ENCODE measurements at places on chromosomes 7 and 10.

DNA sequence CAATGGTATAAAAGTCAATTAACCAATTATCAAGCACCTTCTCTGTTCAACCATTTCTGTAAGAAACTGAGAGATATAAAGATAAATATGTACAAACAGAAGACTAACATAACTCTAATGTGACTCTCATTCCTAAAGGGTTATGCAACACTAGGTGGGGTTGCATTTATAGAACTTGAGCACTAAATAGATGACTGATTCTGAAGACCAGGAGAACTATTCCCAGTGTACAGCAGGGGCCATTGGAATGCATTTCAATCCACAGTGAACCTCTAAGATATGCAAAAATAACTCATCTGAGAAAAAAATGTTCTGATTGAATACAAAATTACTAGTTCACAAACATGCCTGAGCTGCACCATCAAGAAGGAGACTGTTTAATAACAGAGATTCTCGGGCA lies 341.2 kb upstream of the STEAP1 start:
- DNase-seq = no peak

DNA sequence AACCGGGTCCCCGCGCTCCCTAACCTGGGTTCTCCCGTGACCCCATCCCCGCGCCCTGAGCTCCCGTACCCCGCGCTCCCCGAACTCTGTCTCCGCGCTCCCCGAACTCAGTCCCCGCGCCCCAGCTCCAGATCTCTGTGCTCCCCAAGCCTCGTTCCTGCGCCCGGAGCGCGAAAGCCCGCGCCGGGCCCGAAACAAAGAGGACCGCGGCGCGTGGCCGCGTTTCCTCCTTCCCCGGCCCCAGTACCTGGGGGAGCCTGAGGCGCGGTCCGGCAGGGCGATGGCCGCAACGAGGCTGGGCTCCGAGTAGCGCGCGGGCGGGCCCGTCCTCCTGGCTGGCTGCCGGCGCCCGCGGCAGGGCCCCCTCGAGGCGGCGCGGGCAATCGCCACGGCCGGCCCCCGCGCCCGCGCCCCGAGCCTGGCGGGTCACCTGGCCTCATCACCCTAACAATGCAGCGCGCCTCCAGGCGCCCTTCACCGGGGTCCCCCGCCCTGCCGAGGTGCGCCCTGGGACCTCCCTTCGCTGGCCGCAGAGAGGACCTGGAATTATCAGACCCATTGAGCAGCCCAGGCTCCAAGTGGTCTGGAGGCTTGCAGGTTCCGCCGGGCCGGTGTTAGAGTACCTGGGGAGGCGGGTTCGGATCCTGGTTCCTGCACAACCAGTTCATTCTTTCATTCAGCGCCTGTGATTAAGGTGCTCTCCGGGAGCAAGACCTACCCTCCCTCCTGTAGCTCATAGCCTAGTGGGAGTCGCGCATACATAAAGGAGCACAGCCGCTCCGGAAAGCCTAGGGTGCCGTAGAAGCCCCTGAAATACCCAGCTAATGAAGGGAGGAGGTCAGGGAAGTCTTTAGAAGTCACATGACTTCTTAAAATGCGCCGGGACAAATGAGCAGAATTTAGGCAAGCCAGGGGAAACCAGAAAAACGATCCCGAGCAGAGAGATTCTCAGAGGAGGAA lies at the start of gene TNS3:
TNS3 (minus strand) TSS at position 308 of the 960 bp plus-strand sequence. CDS start 142,475 bp downstream, outside the sequence.
- no peak for DNase-seq

GRCh38 chr10:67668448-67668847 lies 27.5 kb downstream of the CTNNA3 start:
- DNase-seq = no peak

GRCh38 chr7:92460109-92460508 lies 12.8 kb downstream of the GATAD1 start:
- no peak for DNase-seq

GRCh38 chr7:28442540-28443420 lies 30.5 kb downstream of the CREB5 start:
- no peak for DNase-seq

- DNase-seq = no peak
Observed at GRCh38 chr7:12138421-12138820, 72.7 kb upstream of the TMEM106B start.

- DNase-seq = no peak
Observed at GRCh38 chr7:132503415-132503814, 72.9 kb downstream of the PLXNA4 start.

- DNase-seq = no peak
Observed at GRCh38 chr7:15399441-15399840, 162.4 kb downstream of the AGMO start.

- no peak for DNase-seq
Observed at GRCh38 chr10:35564341-35564968, 40.7 kb upstream of the GJD4 start.

GRCh38 chr10:34699904-34700517 lies 115.1 kb downstream of the PARD3 start:
- DNase-seq = no peak

- DNase-seq = no peak
Observed at GRCh38 chr10:35388197-35388596, 51.9 kb downstream of the CCNY start.

DNA sequence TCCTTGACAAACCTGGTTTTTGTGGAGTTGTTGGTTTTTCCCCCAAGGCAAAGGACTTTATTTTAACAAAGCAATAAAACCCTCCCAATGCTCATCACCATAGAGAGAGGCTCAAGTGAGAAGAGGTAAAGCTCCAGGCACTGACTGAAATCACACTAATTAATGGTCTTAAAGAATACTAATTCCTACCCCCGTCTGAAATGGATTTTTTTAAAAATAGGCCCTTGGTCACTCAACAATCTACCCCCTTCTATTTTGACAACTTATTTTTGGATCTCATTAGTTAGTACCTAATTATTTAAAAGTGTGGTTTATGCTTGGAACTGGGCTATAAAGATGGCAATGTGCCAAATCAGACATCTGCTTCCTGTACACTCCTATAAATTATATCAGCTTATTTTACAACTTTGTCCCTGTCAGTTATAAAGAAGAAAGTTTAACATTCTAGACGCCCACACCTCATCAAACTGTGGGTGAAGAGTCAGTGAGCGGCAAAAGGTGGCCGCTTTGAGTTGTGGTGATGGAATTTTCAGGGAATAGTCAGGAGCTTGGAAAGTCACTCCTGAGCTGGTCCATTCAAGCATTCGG lies 10.6 kb downstream of the GLI3 start:
- DNase-seq = no peak

DNA sequence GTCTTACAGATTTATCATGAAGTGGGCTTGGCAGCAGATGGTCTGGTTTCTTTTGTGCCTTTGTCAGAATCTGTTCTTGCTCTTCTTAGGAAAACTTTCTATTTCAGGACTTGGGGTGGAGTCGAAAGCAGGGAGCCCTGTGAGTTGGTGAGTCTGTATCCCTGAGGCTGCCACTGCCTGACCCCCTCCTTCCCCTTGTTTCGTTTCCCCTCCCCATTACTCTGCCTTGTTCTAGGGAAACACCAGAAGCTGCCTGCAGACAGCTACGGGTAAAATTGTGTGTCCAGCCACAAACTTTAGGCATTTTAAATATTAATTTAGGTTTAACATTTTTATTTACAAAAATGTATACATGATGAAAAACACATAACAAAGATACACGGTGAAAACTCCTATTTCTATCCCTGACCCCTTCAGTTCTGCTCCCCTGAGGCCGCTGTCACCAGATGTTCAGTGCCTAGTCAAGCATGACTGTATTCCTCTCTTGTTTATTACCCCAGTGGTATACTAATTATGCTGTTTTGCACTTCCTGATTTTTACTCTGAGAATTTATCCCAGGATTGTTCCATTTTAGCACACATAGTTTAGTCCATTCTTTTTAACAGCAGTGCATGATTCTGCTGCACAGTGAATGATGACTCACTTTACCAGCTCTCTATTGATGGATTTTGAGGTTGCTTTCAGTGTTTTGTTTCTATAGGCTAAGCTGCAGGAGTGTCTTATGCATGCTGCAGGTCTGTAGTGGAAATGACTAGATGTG lies 9.1 kb downstream of the TSPAN14 start:
- no peak for DNase-seq

DNA sequence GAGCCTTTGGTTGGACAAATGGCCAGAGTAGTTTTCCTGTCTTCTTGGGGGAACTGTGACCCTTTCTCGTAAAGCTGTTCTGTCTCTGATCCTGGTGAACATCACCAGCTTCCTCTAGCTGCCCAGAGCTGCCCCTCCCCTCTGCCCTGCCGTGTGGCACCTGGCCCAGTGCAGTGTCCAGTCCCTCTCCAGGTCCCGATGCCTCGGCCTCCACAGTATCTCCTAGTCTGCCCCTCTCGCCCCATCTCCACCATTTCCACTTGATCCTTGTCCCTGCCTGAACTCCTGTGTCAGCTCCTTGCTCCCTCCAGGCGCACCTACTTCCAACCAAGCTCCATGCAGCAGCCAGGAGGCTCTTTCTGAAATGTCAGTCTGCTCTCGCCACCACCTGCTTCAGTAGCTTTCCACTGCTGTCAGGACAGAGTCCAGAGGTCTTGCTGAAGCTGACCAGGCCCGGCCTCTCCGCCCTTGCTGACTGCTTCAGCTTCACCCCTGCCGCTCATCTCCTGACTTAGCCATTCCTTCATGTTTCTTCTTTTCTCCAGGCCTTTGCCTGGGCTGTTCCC lies 133.6 kb downstream of the GRK5 start:
- no peak for DNase-seq

GRCh38 chr10:70729763-70730357 lies 55.3 kb downstream of the TBATA start:
- DNase-seq = no peak

DNA sequence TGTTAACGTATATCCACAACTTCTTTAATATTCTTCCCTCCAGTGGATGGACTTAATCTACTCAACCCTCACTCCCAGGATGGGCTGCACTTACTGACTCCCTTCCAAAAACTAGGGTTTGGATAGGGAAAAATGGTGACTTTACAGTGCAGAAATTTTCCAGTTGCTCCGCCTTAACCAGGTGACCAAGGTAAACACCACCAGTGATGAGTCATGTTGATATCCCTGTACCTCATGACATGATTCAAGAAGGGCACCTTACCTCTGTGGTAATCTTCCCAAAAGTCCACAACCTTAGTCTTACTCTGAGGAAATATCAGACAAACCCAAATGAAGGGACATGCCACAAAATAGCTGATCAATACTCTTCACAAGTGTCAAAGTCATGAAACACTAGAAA lies 3.5 kb upstream of the GSTK1 start:
- DNase-seq = no peak

- no peak for DNase-seq
Observed at GRCh38 chr7:120181499-120181898, 91.5 kb upstream of the KCND2 start.

DNA sequence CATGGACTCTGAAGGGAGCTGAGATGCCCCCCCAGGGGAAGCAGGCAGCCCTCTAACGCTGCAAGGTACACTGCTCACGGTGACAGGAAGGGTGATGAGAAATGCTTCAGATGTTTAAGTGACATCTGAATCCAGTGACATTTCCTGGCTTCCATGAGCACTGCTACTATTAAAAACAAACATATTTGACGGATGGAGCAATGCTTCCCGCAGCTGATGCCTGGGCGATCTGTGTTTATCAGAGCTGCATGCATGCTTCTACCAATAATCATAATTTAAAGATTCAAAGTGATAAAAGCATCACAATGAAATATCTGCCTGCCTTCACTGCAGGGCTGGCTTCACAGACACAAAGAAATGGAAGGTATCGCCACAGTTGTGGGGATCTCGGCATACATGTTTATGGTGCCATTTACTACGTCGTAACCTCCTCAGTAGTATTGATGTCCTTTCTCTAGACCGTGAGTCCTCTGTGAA lies 66.1 kb upstream of the AOAH start:
- no peak for DNase-seq

- no peak for DNase-seq
Observed at GRCh38 chr10:60827791-60828488, 49.7 kb downstream of the CDK1 start.

- DNase-seq = no peak
Observed at GRCh38 chr7:42193471-42194129, 43.4 kb downstream of the GLI3 start.

DNA sequence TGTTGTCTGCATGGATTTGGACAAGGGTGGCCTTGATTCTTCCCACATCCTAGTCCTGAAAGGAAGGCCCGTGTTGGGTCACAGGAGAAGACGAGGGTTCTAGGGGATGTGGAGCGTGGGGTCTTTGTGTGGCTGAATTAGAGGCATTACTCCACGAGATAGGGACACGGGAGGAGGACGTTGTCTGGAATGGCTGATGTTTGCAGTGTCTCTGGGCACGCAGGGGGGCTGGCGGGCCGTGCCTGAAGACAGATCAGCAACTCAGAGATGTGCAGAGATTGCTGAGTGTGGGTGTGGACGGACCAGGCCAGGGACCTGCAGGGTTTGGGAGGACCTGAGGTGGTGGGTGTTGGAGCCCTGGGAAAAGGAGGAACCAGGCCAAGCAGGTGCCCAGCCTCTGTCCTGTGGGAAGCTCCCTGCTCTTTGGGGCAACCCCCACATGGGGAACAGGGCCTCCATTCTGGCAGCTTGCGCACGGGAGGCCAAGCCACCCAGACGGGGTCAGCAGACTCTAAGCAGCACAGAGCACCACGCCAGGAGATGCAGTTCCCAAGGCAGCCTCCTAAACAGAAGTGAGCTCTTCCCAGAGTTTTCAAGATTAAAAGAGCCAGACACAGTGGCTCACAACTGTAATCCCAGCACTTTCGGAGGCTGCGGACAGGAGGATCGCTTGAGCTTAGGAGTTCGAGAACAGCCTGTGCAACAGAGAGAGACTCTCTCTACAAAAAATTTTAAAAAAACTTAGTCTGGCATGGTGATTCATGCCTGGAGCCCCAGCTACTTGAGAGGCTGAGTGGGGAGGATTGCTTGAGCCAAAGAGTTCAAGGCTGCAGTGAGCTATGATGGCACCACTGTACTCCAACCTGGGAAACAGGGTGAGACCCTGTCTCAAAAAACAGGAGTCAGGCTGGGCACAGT lies 71.0 kb upstream of the GTF2I start:
- DNase-seq = no peak

- DNase-seq = no peak
Observed at GRCh38 chr7:596819-597182, 77.2 kb upstream of the PDGFA start.

DNA sequence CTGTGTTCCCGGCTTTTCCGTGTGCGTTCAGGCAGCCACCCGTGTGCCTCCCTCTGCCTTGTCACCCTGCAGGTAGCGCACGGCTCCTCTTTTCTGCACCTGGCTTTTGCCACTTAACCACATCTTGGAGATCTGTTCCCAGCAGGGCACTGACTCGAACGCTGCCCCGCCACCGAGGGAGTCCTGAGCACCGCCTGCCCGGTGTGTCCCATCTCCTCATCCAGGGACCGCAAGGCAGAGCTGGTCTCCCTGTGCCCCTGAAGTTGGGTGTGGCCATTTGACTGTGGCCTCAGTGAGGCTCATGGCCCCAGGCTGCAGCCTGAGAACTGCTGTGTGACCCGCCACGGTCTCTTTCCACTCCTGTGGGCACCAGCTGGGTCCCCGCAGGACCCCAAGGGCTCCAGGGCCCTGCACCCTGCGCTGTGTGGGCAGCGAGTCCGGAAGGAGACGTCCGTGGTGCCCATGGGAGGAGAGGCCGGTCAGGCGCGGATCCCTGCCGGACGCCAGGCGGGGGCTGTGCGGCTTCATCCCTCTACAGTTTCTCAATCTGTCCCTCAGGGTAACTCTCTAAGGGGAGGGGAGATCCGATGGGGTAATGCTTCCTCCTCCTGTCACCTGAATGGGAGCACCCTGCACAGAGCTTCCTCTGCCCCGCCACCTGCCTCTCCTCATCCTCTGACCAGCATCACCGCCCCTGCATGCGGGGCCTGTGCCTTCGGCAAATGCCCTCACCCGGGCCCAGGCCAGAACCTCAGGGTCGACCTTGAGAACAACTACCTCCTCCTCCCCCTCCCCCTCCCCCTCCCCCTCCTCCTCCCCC lies 1.8 kb upstream of the INTS1 start:
- DNase-seq = no peak

- DNase-seq = peak; percentile 80
Observed at GRCh38 chr10:80205477-80206276, at the start of gene ANXA11. Gene ANXA11, minus strand, starts transcription at chr10:80205537. Its CDS starts 32,676 bp downstream, at chr10:80172861.

- DNase-seq = no peak
Observed at GRCh38 chr7:27172823-27173510, 1.2 kb downstream of the HOXA10 start.
